ENCODE measurements at places on chromosomes 11 and 22. TPM values are rescaled to one million over a fixed set of nuclear protein-coding genes. Genes with fewer than 3 reads are reported as not detected.

The CTTN gene
- total RNA-seq: 52.6 TPM

The C11orf86 gene
- total RNA-seq: not detected

The SLC25A18 gene
- total RNA-seq: not detected

The KDELR3 gene
- total RNA-seq: 0.94 TPM

The SLC22A25 gene
- total RNA-seq: not detected

The PDE3B gene
- 21.8 TPM for total RNA-seq

The OR5B21 gene
- total RNA-seq: not detected

The RAG2 gene
- not detected for total RNA-seq

The P2RX3 gene
- total RNA-seq: not detected

The MS4A18 gene
- total RNA-seq: not detected

The RCOR2 gene
- total RNA-seq: 0.21 TPM

The KRTAP5-2 gene
- total RNA-seq: not detected

The APOA4 gene
- total RNA-seq: not detected

The ZNF215 gene
- 0.68 TPM for total RNA-seq

The APOA1 gene
- not detected for total RNA-seq

The C11orf16 gene
- not detected for total RNA-seq

The ADM gene
- 3.0 TPM for total RNA-seq

The CCDC15 gene
- total RNA-seq: 5.6 TPM

The TPCN2 gene
- 12.0 TPM for total RNA-seq

The DEFB131B gene
- total RNA-seq: not detected

The TMEM121B gene
- total RNA-seq: not detected

The ZNF280B gene
- total RNA-seq: 2.1 TPM

The NAA40 gene
- 17.3 TPM for total RNA-seq

The LAYN gene
- total RNA-seq: 0.19 TPM

The OR8H3 gene
- not detected for total RNA-seq

The OR51B4 gene
- not detected for total RNA-seq

The OR8D1 gene
- not detected for total RNA-seq

The WNT11 gene
- total RNA-seq: not detected

The TRIM6 gene
- total RNA-seq: 0.97 TPM

The LINC01488 gene
- not detected for total RNA-seq

The CRACR2B gene
- total RNA-seq: 2.3 TPM

The SAA4 gene
- not detected for total RNA-seq

The ALX4 gene
- total RNA-seq: not detected

The KCNK4 gene
- not detected for total RNA-seq

The PATE4 gene
- total RNA-seq: not detected

The HTR3B gene
- total RNA-seq: not detected

The PIWIL4 gene
- 0.29 TPM for total RNA-seq

The SYT9 gene
- not detected for total RNA-seq

The CASP5 gene
- not detected for total RNA-seq

The C1QTNF6 gene
- total RNA-seq: 13.0 TPM

The TRIM48 gene
- not detected for total RNA-seq

Measured in activated CD4-positive, alpha-beta memory T cell treated with anti-CD3 and anti-CD28 coated beads for 36 hours (primary cell).